A673 (cell line): ENCODE measurements at places on chromosomes 11 and 22.

DNA sequence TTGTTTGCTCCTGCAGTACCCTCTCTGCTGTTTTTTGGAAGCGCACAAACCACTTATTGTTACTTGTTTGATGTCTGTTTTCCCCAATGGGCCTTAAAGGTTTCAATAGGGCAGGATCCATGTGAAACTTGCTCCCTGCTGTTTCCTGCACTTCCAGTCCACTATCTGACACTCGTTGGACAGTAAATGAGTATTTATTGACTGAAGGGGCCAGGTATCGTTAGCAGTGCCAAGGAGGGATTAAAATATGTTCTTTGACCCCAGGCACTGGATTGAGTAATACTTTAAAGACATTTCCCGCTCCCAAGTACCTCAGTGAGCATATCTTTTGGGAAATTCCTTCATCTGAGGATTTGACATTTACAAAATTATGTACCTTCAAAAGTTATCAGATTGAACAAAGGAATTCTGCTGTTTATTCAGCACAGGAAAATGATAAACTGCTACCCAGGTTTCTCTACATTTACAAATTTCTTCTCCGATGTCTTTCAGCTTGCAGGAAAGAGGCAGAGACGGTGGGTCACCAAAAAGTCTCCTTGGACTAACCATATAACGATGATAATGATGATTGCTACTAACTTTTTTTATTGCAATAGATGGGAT, 23.3 kb upstream of the OR9Q2 start:
- no peak for DNase-seq

GRCh38 chr22:44404341-44405020, 91.7 kb upstream of the SHISAL1 start:
- peak; percentile 67 for DNase-seq

DNA sequence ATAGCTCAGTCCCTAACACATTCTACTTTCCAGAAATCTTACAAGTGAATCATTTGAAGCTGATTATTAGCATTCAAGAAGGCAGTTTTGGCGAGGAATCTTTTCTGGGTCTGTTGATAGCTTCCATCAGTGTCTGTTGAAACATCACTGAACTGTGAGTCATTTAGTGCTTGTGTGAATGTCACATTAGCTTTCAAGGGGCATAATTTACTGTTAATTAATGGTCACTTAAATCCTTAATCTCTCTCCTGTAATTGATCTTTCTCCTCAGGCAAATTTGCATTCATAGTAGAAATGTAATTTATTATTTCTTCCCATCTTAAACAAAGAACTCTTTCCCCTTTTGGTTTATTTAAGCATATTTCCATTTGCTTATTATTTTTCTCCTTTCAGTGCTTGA, 2.6 kb downstream of the HTR3B start:
- no peak for DNase-seq

DNA sequence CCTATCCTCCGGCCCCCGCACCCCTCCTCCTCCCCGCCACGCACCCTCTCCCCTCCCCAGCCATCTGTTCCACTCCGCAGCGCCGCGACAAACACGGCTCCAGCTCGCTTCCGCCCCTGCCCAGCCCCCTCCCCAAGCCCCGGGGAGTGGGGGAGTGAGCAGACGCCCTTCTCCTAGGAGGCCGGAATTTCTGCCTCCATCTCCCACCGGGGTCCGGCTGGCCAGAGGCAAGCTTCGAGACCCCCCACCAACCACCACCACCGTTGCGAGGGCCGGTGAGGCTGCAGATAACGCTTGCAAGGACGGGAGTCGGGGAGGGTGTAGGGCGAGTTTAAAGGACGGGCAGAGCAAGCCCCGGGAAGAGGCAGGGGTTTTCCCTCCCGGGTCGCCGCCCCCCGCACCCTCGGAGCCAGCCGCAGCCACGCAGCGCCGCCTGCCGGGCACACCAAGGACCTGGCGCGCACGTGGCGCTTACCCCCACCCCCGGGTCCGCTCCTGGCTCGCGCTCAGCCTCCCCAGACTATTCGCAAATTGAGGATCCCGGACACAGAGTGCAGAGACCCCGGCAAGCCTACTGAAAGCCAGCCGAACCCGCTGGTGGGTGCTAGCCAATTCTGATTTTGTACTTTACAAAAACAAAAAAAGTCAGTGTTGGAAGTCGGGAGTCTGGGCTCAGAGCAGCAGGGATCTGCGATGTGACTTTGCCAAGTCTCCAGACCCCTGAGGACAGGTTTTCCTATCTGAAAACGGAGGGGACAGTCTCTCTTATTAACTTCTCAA, 22.6 kb downstream of the RTN4RL2 start:
- DNase-seq = peak; percentile 76

DNA sequence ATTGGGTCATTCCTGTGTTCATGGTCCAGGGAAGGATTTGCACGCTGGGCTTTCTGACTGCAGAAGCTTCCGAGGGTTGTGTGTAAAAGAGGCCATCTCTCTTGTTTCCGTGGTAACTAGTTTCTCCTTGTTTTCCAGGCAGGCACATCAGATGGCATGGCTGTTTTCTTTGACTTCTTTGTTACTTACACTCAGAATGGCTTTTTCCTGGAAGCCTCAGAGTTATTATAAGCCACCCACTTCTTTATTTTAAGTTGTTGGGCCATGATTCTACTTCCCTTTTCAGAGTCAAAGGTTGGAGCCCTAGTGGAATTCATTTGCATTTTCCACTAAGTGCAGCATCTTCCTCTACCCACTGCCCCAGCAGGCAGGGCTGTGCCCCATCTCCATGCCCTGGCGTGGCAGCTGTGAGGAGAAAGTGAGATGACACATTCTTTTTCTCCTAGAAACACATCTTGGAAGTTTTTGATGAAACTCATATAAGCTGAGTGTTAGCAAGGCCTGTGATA, 94.9 kb downstream of the PRR5L start:
- no peak for DNase-seq

DNA sequence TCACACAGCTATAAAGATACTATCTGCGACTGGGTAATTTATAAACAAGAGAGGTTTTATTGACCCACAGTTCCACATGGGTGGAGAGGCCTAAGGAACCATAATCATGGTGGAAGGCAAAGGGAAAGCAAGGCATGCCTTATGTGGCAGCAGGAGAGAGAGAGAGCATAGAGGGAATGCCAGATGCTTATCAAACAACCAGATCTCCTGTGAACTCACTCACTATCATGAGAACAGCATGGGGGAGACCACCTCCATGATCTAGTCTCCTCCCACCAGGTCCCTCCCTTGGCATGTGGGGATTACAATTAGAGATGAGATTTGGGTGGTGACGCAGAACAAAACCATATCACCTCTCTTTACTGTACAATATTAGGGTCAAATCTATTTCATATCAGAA, 1101.6 kb upstream of the RAG2 start:
- DNase-seq = no peak

DNA sequence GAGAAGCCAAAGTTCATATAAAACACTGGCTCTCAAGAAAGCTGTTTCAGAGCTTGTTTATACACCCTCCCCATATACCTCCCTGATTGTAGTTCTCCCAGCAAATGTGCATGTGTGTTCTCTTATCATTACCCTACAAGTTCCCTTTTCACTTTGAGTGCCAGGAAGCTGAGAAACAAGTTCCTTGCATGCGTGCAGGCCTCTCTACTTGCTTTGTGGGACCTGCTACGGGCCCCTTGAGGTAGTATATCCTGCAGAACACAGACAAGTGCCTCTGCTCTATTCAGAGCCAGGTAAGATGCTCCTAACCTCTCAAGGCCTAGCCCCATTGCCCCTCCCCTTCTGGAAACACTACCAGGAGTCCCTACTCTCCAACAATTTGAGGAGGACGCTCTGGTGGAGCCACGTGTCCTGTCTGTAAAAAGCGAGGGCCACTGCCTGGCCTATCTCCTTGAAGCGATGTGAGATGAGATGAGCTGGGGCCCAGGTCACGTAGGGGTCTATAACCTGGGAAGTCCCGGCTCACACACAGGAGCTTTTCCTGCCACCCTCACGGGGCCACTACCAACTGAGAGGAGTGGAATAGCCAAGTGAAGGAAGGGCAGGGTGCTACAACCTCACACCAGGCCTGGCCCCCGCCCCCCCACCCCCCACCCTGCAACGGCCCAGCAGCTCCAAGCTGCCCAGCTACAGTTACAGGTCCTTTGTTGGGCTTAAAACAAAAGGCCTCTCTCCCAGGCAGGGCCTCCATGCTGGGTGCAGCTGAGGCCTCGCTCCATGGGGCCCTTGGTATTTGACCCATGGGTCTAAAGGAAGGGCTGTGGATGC, 2.6 kb upstream of the ATP5MGL start:
- DNase-seq = no peak

DNA sequence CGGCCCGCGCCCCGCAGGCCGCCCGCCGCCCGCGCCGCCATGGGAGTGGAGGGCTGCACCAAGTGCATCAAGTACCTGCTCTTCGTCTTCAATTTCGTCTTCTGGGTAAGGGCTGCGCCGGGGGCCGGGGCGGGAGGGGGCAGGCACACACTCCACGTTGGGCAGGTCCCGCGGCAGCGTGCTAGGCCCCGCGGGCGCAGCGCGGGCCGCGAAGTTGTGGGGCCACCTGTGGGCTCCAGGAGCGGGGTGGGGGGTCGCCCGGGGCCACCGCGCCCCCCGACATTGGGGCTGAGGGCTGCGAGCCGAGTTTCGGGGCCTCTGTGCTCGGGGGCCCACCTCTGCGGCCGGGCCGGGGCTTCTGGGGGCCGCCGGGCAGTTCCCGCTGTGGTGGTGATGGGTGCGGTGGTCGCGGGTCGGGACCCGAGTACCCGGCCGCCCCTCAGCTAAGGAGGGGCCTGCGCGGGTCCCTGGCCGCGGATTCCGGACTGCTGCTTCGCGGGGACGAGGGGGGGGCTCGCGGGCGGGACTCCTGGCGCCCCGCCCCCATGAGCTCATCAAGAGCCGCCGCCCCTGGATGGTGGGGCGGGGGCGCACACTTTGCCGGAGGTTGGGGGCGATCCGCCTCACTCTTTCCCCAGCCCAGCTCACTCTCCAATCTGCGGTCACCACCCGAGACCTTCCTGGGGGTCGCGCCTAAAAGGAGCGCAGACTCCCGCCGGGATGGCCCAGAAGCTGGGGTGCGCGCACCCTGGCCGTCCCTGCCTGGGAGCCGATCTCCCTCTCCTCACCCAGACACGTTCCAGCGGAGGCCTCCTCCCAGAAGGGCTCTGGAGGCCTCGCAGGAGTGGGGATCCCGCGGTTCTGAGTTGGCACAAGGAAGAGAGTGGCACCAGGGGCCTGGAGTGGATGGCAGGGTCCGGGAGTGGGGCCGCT, 667 bp downstream of the CD81 start:
- peak; percentile 55 for DNase-seq
